ENCODE measurements at places on chromosomes 1 and 21.
A peak's percentile ranks its signal among the peaks of the same experiment; 100 is the strongest.

GRCh38 chr1:25820247-25821111 is 725 bp downstream of the MTFR1L start:
- peaks cover 16% of the 10 kb centered on the region for H3K4me1 ChIP-seq
- H3K4me3 ChIP-seq, result peak overlapping the region; percentile 74
- no peaks in the 10 kb centered on the region for H3K27me3 ChIP-seq
- no peaks in the 10 kb centered on the region for H3K36me3 ChIP-seq

- DNase-seq, result peak; percentile 25
- H3K36me3 ChIP-seq, result no peaks in the 10 kb centered on the region
- H3K4me3 ChIP-seq, result no peak overlapping the region
- peaks cover 2% of the 10 kb centered on the region for H3K4me1 ChIP-seq
Measured at GRCh38 chr1:86774305-86775295, 70.2 kb downstream of the SH3GLB1 start.

DNA sequence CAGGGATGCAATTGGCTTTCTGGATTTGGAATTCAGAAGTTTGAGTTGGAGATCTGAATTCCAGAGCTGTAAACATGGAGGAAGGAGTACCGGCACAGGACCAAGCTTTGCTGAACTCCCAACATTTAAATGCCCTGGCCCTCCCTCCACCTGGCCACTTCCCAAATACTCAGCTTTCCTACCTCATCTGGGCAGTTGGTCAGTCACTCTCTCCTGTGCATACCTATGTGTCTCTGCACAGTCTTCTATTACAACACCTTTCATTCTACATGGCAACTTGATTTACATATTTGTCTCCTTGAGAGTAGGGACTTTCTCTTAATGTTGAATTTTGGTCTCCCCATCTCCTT is 6.1 kb upstream of the KHDRBS1 start:
- H3K27ac ChIP-seq, result no peak overlapping the region
- no peaks in the 10 kb centered on the region for H3K4me1 ChIP-seq
- no peaks in the 10 kb centered on the region for H3K27me3 ChIP-seq

DNA sequence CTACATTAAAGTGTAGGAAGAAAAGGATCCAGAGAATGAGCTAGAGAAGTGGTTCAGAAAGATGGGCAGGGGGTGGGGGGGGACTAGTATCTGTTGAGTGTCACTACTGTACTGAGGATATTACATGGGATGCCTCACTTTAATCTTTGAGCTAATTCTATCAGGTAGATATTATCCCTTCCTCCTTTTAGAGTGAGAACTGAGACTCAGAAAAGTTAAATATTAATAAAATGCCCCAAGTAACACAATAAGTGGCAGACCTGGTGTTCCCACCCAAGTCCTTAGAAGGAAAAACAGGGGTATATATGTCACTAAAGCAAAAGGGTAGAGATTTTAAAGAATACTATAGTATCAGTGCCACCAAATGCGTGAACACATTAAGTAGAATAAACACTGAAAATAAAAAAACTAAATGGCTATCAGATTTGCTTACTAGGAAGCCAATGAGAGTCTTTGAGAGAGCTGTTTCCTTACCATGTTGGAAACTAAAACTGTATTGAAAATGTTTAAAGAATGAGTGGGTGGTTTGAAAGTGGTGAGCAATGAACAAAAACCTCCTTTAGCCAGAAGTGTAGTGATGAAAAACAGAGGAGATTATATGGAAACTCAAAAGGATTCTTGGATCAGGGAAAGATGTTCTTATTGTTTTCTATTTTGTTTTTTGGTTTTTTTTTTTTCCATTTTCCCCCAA is 230.8 kb downstream of the BARHL2 start:
- H3K36me3 ChIP-seq, result no peaks in the 10 kb centered on the region
- DNase-seq, result no peak
- H3K27me3 ChIP-seq, result no peaks in the 10 kb centered on the region
- no peak overlapping the region for H3K27ac ChIP-seq
- H3K4me3 ChIP-seq, result no peak overlapping the region

DNA sequence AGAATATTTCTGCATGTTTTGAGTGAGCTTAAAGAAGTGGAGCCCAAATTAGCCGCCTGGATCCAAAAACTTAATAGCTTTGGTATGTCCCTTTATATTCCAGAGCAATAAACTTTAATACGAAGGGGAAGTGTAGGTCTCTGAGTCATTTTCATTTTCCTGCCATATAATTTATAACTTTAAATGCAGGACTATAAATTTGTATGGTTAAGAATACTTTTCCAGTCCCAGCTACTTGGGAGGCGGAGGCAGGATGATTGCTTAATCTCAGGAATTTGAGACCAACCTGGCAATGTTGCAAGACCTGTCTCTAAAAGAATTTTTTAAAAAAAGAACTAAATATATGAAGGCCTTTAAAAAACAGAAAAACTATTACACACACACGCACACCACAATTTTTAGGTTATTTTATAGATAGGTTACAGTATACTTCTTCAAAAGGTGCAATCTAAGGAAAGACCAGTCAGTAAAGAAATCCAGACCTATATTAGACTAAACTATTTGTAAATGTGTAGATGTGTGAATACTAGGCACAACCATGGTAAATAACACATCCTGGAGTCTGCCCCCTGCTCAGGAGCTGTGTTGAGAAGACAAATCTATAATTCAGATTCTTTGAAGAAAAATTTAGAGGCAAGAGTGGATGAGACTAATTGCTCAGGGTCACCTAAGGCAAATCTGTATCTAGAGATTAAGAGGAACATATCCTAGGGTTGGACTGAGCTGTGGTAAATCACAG is 80.3 kb downstream of the TTC3 start:
- H3K4me3 ChIP-seq, result no peak overlapping the region
- no peaks in the 10 kb centered on the region for H3K4me1 ChIP-seq
- no peaks in the 10 kb centered on the region for H3K36me3 ChIP-seq
- peak overlapping the region; percentile 29 for H3K27ac ChIP-seq
- H3K27me3 ChIP-seq, result no peaks in the 10 kb centered on the region

DNA sequence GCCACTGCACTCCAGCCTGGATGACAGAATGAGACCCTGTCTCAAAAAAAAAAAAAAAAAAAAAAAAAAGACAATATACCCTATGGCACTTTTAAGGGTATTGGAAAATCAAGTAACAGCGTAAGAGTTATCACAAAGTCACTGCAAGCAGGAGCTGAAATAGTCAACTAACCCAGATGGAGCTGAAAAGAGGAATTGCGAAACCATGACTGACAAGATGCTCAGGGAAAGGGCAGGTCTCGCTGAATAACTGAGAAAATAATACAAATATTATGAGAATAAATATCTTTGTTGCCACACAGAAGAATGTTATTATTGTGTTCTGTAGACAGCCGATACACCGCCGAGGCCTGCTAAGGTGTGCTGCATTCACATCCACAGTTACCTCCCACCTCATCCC is 17.8 kb downstream of the HLCS start:
- H3K27me3 ChIP-seq, result no peaks in the 10 kb centered on the region
- DNase-seq, result no peak
- H3K27ac ChIP-seq, result no peak overlapping the region
- H3K4me3 ChIP-seq, result no peak overlapping the region

GRCh38 chr1:178536844-178537371 is 24.0 kb downstream of the TEX35 start:
- no peak overlapping the region for H3K4me3 ChIP-seq
- no peaks in the 10 kb centered on the region for H3K4me1 ChIP-seq
- no peaks in the 10 kb centered on the region for H3K36me3 ChIP-seq
- DNase-seq, result peak; percentile 63
- H3K27me3 ChIP-seq, result no peaks in the 10 kb centered on the region
- H3K27ac ChIP-seq, result peak overlapping the region; percentile 8

DNA sequence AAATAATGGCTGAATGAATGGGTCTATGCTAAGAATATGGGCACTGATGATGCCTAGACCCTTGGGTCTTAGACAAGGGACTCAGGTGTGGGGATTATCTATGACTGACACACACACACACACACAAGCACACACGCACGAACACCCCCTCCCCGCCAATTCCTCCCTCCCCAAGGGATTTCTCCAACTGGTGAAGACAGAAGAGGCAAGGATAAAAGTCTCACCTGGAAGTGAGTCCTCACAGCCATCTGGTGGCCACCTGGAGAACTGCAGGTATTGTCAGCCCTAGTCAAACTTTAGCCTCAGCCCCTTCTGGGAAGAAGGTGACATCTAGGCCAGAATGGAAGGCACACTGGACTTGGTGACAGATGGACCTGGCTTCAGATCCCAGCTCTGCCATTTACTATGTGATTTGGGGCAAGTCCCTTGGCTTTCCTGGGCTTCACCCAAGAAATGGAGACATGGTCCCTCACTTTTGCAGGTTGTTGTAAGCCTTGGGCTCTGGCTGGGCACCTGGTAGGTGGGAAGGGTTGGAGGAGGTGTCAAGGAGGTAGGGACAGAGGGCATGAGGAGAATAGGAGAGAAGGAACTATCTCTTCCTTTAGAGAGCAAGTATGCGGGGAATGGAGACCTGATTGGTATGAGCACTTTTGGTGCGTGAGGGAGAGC is 4.0 kb upstream of the GPR3 start:
- H3K27ac ChIP-seq, result no peak overlapping the region
- H3K4me3 ChIP-seq, result no peak overlapping the region
- DNase-seq, result peak; percentile 82
- no peaks in the 10 kb centered on the region for H3K4me1 ChIP-seq
- H3K27me3 ChIP-seq, result no peaks in the 10 kb centered on the region
- H3K36me3 ChIP-seq, result no peaks in the 10 kb centered on the region
